ENCODE measurements at places on chromosomes 6 and 20.

- no peak for DNase-seq
Measured at GRCh38 chr6:17470938-17471327, 77.5 kb downstream of the CAP2 start.

DNA sequence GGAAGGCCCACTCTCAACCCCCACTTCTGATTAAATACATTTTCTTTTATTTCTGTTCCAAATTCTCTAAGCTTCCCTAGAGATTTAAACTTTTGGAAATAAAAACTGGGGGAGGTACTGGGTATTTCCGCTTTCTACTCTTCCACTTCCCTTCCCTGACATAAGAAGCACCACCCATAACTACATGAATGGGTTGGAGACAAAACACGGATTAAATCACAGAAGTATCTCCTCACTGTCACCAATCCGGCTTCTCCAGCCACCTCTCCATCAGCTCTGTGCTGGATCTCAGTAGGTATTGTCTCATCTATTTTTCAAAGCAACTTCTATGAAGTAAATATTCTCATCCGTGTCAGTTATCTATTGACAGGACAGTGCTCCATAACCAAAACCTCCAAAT, 150.7 kb downstream of the TSHZ2 start:
- DNase-seq = no peak

GRCh38 chr6:118683881-118684872, 32.8 kb upstream of the CEP85L start:
- DNase-seq = no peak

DNA sequence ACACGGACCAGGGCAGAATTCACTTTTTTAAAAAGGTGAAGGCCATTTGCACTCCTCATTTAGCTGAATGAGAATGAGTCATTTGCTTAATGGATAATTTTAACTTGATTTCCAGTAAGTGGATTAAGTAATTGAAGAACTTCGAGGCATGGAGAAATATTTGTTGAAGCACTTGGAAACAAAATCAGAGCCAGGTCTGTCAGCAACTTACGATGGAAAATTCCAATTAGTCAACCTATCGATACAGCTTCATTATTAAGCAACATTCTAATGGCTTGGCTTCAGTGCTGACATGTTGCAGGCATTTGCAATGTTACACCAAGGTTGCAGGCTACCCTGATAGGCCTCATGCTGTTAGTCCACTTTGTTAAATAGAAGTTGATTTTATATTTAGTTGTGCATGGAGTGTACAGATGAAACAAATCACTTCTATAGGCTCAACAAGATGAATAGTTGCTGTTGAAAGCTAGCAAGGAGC, 423.5 kb upstream of the SLC35B3 start:
- no peak for DNase-seq

DNA sequence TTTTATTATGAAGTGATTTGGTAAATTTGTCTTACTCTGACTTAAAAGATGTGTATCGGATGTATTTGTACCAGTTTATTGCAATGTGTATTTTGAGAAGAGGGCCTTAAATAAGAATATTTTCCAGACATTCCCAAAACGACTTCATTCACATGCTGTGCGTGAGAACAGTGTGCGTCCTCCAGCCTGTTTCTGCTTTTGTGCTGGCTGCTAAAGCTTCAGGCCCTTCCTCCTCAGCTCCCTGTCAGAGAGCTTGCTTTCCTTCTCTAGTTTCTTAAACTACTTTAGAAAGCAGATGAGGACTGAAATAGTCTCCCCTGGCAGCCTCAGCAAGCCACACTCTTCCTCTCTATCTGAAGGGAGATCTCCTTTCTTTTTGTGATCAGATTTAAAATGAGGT, 157.8 kb downstream of the SAMD5 start:
- no peak for DNase-seq

- DNase-seq = no peak
Measured at GRCh38 chr6:8207191-8207868, 105.0 kb upstream of the EEF1E1 start.

GRCh38 chr6:137731600-137731959, 135.5 kb upstream of the TNFAIP3 start:
- no peak for DNase-seq

DNA sequence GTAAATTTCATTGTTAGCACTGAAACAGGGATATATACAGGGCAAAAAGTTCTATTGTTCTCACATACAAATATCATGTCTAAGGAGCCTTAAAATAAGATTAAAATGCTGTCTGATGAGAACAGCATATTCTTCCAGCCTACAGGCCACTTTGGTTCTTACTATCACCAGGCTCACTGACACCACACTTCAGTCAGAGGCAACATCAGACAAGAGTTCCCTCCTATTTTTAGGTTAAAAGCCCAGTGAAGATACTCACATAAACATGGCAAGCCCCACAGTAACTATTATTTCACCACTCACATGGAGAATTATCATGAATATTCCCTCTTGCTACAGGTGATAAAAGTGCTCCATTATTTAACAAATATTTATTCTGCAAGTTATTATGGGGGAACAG, 175.8 kb downstream of the ISM1 start:
- DNase-seq = no peak

DNA sequence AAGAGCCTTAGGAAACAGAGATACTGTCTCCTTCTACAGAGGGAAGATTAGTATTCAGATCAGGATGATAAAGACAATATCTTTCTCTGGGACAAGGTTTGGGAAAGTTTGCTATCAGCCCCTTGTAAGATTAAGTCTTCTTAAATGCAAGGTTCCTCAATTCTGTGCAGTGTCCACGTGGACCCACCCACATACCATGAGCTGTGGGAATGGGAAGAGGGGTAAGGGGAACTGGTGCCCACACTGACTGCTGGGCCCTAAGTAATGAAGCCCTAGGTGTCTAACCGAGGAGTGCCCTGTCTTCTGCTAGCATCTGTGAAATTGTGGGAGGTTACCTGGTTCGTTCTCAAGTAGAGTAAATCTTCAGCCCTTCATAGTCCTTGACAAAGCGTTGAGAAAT, 5.8 kb upstream of the SSTR4 start:
- no peak for DNase-seq
